ENCODE measurements at places on chromosomes 6 and 20.
A peak's percentile ranks its signal among the peaks of the same experiment; 100 is the strongest.

DNA sequence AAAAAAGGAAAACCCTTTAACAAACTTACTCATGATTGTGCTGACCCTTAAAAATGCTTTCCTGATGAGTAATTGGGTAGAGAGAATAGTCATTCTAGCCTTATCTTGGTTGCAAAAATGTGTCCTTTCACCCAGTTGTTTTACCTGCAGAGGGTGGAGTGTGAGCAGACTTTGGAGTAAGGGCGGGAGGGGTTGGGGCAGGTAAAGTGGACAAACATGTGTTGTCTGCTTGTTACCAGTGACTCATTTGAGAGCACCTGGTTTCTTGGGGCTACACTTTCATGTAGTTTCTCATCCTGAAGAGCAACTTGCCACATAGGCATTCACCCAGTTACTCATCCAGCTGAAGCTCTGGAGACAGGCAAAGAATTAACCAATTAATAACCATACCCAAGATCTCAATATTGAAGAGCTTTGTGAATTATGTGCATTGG is 121.1 kb downstream of the TNFRSF21 start:
- DNase-seq = no peak

- no peak for DNase-seq
Measured at GRCh38 chr6:87574237-87574804, 15.5 kb downstream of the RARS2 start.

DNA sequence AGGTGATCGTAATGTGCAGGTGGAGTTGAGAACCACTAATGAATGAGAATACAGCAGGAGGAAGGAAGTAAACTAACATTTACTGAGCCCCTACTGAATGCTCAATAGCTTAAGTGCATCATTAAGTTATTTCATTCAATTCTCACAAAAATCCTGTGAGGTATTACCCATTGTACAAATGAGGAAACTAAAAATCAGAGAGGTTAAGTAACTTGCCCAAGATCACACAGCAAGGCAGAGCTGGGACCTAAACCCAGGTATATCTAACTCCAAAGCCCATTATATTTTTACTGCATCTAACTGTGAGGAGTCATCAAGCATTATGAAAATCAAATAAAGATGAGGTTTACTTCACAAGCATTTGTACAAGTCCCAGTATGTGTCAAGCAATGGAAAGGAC is 35.3 kb downstream of the CPNE5 start:
- no peak for DNase-seq

- no peak for DNase-seq
Measured at GRCh38 chr20:15889061-15889460, 684.2 kb downstream of the KIF16B start.

GRCh38 chr6:7784706-7785105 is 58.8 kb downstream of the BMP6 start:
- no peak for DNase-seq

DNA sequence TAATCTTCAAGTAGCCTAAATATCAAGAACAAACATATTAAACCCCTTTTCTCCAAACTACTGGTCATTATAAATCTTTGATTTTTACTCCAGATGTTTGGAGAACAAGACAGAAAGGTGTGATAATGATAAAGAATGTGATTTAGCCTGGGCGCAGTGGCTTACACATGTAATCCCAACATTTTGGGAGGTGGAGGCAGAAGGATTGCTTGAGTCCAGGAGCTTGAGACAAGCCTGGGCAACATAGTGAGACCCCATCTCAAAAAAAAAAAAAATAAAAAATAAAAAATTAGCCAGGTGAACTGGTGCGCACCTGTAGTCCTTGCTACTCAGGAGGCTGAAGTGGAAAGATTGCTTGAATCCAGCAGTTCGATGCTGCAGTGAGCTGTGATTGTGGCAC is 35.1 kb upstream of the FUCA2 start:
- DNase-seq = no peak

DNA sequence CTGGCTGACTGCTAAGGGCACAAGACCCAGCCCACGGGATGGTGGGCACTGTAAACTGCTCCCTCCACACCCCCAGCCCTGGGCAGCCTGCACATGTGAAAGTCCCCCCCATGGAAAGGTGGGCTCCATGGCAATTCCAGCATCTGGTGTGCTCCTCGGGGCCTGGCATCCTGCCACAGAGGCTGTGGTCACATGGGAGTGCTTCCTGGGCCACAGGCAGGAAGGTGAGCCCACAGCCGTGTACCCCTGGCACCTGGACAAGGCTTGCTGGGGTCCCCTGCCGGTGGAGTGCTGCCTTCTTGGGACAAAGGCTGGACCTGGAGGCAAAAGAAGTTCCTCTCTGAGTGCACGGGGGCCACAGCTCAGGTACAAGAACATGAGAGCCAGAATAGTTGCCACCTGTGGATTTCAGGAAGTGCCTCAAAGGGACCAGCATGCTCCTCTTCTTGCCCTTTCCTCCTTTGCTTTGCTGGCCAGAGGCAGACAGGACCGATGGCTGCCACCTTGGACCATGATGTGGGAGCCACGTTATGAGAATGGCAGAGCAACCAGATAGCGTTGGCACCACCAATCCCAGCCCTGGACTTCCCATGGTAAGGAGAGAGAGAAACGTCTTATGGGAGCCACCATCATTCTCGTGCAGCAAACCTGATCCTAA is 120.2 kb upstream of the MLN start:
- no peak for DNase-seq

DNA sequence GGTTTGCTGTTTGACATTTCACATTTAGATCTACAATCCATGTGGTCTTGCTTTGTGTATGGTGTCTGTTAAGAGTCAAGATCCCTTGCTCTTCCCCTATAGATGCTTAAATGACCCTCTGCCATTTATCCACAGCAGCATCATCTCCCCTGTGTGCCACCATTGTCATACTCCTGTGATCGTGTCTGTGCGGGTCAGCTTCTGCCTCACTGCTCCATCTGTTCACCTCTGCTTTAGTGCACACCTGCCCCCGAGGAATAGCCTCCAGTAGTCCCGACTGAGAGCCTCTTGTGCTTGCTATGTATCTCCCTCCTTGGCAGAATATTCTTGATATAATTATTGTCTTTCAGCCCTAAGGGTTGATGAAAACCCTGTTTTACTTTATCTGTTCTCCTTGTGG is 551.2 kb downstream of the CDH26 start:
- no peak for DNase-seq

- DNase-seq = no peak
Measured at GRCh38 chr6:16329233-16329632, 90.8 kb downstream of the GMPR start.

DNA sequence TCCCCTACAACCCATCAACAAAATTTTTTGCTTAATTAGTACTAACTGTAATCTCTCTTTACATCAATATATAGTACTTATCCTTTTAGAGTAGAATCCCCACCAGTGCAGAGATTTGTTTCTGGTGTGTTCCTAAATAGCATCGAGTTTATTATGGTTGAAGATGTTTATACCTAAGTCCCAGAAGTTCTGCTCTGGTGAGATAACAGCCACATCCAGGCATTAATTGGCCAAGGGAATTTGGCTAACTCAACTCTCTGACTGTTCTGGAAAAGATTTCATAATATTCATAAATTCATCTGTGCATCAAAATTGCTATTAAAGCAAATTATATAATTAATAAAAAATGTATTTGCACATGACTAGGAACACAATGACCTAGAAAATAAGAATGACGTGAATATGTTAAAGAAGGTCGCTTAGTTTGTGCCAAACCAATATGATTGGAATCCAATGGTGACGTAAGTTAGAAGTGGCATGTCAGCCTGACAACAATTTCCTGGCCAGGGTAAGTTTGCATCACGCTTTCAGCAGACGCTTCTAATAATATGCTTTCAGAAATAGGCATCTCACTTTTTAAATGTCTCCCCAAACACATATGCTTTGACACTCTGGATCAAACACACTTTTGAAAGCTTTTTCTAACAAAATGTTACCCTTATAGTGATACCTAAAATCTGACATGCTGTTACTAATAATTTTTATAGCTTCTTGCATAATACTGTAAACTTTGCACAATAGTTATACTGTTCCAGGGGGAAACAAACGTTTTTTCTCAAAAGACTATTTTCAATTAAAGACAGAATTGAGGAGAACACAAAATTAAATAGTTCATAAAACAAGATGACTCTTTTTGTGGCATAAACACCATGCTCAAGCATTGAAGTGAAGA is 236.7 kb downstream of the TENT5A start:
- no peak for DNase-seq

DNA sequence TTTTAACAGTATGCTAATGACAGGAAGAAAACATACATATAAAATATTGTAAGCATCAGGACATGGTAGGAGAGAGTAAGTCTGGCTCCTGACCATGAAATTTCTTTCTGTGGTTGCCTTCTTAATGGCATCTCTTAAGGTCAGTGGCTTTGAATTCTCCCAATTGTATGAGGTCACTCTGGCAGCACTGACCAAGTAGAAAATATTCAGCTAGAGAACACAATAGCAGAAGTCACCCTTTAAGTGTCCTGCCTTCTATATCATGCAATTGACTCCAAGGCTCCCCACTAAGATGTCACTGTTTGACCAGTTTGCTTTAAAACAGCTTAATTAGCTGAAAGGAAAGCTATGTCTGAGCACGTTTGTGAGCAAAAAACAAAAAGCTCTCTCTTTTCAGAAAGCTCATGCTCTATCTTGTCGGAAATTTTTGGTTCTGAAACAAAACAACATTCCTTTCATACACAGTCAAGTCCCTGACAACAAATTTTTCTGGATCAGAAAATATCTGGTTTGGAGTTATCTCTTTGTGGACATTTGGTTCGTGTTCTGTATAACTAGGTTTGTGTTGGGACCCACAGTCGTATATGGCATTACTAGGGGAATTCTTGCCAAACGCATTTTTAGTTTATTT is 120.9 kb upstream of the IFNGR1 start:
- DNase-seq = no peak

GRCh38 chr6:151475653-151476523 is 17.9 kb upstream of the CCDC170 start:
- peak; percentile 40 for DNase-seq

DNA sequence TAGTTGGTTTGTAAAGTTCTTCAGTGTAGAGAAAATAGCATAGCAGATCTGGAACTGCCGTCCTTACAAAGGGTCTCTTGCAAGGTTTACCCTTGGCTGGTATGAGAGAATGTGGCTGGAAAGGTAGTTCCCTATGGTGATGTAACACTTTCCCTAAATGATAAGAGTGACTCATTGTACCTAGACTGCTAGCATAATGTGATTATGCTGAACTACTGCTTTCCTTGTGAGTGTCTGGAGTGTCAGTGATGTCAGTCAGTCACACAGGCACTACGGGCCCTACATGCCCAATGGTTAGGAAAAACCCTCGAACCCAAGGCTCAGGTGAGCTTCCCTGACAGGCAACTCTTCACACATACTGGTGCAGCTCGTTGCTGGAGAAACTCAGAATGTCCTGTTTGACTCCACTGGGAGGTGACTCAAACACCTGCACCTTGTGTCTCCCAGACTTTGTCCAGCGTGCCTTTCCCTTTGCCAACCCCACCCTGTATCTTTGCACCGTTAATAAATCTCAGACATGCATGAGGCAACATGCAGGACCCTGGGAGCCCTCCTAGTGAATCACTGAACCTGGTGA is 28.4 kb upstream of the LY86 start:
- no peak for DNase-seq

DNA sequence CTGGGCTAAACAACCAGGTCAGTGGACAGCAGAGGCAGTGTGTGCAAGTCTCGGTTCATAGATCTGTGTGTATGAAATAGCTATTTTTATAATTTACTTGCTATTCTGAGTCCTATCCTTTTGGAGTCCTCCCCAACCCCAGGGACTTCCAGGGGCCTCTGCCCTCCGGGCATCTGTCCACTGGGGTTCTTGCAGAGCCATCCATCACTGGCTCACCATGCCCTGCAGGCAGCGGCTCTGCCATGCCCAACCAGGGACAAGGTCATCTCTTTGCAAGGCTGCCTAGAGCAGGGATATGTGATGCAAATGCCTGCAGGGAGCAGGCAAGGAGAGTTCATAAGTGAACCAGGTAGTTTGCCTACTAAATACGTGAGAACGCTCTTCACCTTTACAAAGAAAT is 10.5 kb upstream of the BEND3 start:
- no peak for DNase-seq

DNA sequence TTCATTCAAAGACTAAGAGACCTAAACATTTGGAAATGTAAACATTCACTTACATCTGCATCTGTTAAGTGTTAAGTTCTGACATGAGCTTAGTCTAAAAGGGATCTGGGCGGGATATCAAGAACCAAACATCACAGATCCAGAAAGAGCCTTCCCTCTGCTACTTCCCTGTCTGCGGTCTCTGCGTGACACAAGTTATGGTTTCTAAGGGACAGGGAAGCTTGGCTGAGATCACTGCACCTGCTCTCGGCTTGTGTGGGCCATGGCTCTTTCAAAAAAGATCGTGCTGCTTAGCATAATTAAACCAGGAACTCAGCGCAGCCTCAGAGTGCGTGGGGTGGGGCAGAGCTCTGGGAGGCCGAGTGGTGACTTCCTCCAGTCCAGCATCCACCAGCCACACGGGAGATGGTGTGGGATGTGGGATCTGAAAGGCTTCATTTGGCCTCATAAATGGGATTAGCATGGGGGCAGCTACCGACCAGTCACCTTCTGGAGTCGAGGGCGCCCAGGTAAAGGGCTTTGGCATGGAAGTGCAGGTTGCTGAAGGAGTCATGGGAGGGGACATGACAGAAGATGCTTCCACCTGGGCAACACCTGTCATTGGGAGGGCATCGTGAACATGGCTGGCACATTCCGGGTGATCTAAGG is 16.7 kb upstream of the RAMACL start:
- DNase-seq = no peak

DNA sequence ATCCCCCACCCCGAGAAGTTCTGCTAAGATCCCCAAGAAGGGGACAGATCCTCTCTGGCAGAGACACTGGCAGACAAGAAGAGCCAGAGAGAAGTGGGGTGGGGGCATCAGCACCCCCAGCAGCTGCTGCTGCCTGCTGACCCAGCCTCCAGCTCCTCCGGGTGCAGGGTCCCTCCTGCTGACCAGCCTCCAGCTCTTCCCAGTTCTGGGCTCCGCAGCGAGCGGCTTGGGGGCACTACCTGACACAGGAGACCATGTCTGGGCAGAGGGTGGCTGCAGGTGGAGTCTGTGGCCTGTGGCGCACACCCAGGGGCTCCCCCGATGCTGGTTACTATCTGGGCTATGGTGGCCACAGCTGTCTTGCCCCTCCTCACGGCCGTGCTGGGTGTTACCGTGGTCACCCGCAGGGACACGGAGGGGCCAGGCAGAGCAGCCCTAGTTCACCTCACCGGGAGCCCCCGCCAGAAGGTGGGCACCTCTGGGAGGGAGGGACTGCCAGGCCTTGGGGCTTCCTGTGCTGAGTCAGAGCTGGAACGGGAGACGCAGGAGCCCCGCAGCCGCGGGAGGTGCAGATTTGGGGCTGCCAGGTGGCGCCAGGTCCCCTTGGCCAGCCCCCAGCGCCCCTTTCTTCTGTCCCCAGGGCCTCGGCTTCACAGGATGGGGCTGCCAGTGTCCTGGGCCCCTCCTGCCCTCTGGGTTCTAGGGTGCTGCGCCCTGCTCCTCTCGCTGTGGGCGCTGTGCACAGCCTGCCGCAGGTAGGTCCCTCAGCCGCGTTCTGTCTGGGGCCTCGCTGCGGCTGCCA is 630 bp downstream of the LIME1 start:
- peak; percentile 59 for DNase-seq

DNA sequence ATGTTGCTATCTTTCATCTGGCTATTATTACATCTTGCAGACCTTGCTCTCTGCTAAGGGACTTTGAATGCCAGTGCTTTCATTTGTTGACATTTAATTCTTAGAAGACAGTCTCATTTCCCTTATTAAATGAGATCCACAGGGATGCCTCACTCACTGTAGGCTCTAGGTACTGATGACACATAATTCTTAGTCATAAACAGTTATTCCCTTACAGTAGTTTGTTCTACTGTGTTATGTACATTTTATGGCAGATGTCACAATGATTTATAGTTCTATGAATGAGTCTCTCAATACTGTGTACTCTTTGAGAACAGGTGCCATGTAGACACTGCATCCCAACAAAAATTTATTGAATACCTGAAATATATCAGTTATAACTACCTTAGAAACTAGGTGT is 70.3 kb downstream of the FAM83B start:
- no peak for DNase-seq
